ENCODE measurements at places on chromosomes 12 and 14.

DNA sequence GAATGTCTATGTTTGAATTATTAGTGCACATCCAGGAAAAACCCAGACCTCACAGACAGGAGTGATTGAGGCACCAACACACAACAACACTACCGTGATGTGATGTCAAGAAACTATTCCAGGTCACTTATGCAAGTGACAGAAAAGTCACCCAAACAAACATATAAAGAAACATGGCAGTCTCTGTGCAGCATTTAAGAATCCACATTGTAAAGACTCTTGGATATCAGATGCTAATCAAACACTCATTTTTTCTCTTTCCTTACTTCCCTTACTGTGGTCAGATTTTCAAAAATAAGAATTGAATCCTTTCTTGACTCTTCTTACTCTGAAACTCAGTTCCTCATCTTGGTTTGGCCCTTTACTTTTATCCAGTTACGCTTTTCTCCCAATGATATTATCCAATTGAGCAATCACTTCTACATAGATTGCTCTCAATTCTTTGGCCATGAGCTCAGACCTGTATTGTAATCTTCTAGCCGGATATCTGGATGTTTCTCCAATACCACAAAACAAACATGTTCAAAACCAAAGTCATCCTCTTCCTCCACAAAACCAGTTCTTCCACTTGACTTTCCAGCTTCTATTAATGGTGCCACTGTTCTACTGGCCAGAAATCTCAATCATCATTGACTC, 115.4 kb downstream of the DUSP6 start:
- no peak for DNase-seq

DNA sequence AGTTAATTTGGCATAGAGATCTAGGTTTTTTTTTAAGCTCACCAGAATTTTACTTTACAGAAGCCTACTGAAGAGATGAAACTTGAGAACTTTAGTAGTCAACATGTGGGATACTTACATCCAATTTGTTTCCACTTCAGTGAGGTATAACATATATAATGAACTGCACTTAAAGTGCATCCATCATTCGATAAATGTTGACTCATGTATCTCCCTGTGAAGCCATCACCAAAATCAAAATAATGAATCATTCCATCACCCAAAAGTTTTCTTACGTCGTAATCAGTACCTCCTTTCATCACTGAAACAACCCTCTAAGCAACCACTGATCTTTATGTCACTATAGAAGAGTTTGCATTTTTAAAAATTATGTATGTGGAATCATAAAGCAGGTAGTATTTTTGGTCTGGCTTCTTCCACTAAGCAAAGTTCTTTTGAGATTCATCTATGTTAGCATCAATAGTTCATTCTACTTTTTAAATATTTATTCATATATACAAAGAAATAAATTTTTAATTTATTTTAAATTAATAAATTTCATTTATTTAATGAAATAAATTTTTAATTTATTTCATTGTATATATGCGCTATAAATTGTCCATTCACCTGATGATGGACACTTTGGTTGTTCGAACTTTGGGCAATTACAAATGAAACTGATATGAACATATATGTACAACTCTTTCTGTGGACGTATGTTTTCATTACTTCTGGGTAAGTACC, 2.0 kb upstream of the CPNE8 start:
- no peak for DNase-seq

DNA sequence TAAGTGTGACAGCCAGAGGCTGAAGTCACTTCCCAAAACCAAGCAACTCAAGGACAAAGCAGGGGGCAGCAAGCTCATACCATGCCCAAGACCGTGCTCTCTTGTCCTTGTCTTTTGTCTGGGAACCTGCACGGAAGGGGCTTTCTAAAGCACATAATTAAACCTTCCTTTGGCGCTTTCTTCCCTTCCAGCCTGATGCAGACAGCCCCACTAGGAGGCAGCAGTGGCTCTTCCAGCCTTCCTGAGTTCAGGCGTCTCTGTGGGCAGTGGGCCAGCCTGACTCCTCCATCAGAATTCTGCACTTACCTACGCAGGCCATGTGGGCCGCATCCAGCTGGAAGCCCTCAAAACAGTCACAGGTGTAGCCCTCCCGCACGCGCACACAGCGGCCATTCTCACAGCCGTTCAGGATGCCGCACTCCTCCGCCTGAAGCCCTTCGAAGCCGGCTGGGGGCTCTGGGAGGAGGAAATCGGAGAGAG, 7.6 kb downstream of the ISCA2 start:
- peak; percentile 78 for DNase-seq

GRCh38 chr14:93045965-93046704, 69.6 kb downstream of the ITPK1 start:
- no peak for DNase-seq

GRCh38 chr14:61296719-61297502, 15.8 kb upstream of the TMEM30B start:
- DNase-seq, result no peak

DNA sequence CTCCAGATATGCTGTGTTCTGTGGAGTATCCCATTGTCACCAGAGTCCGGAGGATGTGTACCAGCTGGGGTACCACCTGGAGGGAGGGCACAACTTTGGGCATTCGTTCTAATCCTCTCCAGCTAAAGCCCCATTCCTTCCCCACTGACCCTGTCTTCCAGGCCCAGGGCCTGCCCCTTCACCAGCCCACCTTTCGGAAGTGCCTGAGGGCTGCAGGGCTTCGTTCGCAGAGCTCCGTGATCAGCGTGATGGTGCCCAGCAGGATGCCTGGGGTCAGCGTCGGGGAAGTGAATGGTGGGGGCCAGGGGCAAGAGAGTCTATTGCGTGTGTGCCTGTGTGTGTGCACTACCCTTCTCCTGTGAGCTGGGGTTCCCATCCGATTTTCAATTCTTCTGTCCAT, 2.0 kb downstream of the AP1G2 start:
- no peak for DNase-seq

DNA sequence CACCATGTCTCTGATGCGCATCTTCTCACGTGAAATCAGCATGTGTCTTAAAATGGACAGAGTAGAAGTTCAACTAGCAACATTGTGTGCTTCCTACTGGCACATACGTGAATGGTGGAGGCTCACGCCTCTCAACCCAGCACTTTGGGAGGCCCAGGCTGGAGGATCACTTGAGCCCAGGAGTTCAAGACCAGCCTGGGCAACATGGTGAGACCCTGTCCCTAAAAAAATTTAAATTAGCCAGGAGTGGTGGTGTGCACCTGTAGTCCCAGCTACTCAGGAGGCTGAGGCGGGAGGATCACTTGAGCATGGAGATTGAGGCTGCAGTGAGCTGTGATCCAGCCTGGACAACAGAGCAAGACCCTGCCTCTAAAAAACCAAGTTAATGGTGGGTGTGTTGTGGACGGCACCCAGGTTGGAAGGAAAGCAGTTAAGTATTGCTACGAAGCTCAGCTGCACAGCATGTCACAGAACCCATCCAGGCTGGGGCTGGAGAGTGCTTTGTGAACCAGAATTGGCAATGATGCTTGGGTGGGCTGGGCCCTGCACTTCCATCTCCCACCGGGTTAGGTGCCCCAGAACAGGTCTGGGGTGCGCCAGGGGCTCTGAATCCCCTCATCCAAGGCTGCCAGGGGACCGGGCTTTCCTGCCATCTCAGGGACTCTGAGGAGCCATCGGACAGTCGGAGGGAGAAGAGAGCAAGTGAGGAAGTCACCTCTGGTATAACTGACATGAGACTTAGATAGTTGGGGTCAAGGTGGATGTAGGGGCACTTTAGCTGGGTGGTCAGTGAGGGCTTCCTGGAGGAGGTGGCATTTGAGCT, 33.0 kb upstream of the ULK1 start:
- no peak for DNase-seq

DNA sequence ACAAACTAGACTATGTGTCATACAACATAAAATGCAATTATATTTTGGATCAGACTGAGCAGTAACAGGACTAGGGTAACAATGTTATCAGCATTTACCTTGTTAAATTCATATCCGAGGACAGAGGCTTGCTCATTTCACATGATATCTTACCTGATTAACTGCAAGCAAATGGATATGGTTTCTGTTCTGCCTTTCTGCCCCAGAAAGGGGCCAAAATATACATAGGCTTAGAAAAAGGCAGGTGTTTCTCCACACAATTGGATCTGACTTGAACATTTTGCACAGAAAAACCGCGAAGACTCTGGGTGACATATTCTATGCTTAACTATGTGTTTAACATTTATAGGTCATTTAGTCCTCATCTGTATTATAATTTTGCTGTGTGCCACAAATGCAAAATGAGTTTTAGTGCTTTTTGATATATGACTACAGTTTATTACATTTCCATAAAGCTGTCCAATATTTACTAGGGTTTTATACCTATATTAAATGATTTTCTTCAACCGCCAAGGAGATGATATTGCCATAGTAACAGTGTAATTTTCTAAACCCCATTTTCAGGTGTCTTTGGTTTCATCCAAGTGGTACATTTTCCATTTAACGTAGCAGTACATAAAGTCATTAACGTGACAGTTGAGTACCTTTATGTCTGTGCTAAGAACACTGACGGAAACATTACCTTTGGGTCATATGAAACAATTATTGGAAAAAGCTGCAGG, 249.3 kb upstream of the KRR1 start:
- DNase-seq, result no peak

DNA sequence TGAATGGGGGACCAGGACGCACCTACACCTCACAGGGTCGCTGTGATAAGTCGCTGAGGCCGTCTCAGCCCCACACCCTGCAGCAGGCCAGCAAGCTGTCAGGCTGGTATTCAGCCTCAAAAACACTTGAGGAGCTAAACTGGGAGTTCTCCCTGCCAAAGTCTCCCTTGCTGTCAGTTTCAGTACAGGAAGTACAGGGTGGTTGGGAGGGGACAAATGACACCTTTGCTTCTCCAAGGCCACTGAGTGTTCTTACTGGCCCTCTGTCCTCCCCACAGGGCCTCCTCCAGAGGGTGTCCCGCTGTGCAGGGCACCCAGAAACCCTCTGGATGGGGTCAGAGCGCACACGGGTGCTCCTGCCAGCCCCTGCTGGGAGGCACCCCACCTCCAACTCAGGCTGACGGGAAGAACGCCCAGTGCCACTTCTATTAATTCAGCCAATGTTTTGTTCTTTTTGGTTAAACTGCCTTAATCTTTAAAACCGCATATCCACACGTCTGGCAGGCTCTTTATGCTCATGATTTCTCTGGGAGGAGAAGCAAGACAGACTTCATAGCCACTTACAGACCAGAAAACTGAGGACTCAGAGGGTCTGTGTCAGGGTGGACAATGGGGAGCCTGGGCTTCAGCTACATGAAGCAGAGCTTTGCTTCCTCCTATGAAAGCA, 75.9 kb downstream of the ITPK1 start:
- no peak for DNase-seq

DNA sequence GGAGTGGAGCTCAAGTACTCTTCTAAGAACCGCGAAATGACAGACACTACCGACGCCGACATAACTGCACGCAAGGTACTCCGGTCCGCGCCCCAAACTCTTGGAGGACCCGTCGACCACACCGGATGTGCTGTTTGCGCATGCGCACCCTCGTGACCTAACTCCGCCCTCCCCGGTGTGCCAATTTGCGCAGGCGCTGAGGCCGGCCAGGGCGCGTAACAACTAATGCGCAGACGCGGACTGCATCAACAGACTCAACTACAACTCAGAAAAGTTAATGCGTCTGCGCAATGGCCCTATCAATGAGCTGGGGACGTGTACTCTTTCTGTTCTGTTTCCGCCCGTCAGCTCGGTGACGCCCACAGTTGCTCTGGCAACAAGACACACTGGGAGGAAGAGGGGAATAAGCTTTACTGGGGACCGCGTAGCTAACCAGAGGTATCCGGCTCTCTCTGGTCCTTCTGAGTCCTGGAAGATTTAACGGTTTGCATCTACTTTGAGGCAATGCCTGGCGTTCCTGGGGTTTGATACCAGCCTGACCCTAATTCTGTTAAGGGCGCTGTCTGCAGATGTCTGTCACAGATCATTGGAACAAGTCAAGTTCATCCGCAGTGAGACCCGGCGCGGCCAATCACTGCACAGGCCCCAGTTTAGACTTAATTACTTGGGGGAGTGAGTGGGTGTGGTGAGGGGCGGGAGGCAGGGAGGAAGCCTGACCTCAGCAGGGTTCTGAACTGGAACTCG, at the start of gene DAD1:
DAD1 (minus strand) TSS at position 129 of the 744 bp plus-strand sequence; CDS start at position 62, 67 bp downstream.
- peak; percentile 99 for DNase-seq

GRCh38 chr12:11967376-11968047, 103.2 kb upstream of the BCL2L14 start:
- DNase-seq, result no peak

DNA sequence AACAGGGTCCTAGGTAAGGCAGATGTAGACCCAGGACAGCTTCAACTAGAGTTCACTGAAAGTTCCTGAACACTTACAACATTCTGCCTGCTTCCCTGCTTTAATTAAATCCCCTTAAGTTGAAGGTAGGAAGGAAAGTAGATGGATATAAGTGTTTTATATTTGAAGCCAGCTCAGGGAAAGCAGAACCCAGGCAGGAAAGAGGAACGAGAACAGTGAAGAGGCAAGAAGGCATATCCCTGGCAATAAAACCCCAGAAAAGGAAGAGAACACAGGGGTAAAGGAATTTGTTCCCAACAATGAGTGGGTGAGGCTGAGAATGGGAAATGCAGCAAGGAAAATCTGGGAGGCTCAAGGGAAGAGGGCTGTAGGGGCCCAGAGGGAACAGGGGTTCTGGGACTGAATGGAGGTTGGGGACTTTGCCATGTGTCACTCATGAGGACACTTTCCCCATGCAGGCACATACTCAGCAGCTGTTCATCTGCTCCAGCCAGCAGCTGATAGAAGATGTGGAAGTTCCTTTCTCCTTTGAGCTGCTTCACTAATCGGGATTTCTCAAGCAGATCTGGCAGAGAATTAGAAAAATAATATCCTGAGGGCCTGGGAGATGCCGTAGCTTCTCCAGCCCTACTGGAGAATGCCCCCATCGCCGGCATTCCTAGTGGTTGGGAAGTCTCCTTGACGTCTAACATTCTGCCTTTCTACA, 3.7 kb downstream of the MYO1A start:
- no peak for DNase-seq

GRCh38 chr12:91579516-91580263, 397.1 kb upstream of the DCN start:
- DNase-seq, result no peak

- no peak for DNase-seq
Measured at GRCh38 chr14:99175331-99176155, 96.5 kb downstream of the BCL11B start.

- DNase-seq, result no peak
Measured at GRCh38 chr12:2325519-2325918, 272.7 kb downstream of the CACNA1C start.

- no peak for DNase-seq
Measured at GRCh38 chr14:100122481-100123223, 36.8 kb downstream of the DEGS2 start.

DNA sequence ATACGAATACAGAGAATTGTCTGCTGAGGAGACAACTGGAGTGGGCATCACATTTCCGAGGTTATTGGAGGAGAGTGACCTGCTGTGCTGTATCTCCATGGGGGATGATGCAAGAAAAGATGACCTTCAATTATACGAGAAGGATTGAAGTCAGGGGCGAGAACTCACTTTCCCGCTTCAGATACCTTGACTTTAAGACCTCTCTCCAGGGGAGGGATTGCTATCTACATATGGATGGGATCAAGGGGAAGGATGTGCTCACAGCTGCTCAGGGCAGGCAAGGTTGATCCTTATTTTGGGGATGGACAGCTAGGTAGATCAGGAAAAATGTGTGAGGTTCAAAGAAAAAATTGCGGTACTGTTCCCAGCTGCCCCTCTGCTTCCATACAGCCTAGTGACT, 24.4 kb downstream of the NEUROD4 start:
- DNase-seq, result no peak

All from right renal pelvis (tissue), 4 donors.